Activated naive CD4-positive, alpha-beta T cell (primary cell): ENCODE measurements at places on chromosomes 5 and 9.

DNA sequence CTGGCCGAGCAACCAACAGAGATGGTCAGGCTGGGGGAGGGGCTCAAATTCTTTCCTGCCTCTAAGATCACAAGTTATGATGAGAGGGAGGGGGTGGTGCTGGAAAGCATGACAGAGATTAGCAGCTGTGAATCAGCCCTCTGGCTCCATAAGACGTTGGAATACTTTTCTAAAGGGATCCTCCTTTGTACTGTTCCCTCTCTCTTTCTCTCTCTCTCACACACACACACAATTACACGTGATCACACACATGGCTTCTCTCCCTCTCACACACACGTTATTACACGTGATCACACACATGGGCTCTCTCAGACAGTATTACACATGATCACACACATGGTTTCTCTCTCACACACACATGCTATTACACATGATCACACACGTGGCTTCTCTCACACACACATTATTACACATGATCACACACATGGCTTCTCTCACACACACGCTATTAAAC lies at the start of gene SLC45A2:
Gene SLC45A2 (minus strand): TSS at position 23 of the 454 bp plus-strand sequence. CDS start 110 bp downstream, outside the sequence.
- DNase-seq: no peak

DNA sequence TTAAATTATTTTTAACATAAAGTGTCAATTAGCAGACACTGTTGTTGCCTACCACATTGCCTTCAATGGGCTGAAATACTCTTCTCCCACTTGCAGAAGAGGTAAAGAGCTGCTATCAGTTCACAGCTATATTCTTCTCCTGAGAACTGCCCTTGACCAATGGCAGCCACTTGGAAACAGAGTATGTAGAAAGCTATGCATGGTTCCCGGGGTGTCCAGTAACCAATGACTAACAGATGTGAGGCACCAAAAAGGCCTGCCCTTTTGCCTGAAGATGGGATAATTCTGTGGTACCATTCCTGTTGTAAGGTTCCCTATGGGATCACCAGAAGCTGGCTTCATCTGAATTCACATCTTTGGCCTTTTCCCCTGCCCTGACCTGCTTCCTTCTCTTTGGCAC lies 181.4 kb upstream of the MAP3K1 start:
- no peak for DNase-seq

DNA sequence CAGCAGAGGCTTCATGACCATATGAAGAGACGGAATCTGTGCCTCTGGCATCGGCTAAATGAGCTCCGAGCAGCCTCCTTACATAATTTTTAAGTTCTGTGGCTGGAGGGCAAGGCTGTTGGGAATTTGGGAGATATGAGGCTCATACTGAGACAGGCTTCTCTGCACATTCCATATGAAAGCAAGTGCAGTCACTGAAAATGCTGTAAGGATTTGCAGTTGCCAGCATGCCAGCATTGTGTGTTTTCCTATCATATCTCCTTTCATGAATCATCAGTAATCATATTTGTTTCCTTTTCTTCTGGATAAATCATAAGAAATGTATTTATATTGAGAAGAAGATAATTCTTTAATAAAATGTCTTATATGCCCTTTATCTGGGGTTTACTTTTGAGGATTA lies 775.4 kb downstream of the SEMA5A start:
- no peak for DNase-seq

- DNase-seq: no peak
Measured at GRCh38 chr5:16884595-16884994, 51.5 kb downstream of the MYO10 start.

GRCh38 chr9:130815242-130815808 lies 19.7 kb upstream of the ABL1 start:
- DNase-seq: no peak

DNA sequence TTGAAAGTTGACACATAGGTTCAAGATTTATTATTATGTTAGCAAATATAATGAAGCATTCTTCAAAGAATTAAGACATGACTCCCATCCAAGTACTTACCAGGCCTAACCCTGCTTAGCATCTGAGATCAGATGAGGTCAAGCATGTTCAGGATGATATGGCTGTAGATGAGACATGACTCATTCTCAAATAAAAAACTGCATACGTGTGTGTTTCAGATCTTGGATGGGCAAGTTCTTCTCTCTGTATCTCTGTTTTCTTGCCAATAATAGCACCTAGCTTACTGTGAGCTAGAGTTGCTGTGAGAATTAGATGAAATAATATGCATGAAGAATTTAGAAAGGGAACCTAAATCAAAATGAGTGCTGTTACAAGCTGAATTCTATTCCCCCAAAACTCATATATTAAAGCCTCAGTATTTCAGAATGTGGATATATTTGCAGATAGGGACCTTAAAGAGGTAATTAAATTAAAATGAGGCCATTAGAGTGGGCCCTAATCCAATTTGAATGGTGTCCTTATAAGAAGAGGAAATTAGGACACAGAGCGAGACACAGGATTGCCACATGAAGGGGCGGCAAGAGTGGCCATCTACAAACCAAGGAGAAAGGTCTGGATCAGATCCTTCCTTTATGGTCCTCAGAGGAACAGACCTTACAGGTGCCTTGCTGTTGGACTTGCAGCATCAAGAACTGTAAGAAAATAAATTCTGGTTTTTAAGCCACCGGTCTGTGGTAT lies 146.2 kb downstream of the MARCHF11 start:
- no peak for DNase-seq

DNA sequence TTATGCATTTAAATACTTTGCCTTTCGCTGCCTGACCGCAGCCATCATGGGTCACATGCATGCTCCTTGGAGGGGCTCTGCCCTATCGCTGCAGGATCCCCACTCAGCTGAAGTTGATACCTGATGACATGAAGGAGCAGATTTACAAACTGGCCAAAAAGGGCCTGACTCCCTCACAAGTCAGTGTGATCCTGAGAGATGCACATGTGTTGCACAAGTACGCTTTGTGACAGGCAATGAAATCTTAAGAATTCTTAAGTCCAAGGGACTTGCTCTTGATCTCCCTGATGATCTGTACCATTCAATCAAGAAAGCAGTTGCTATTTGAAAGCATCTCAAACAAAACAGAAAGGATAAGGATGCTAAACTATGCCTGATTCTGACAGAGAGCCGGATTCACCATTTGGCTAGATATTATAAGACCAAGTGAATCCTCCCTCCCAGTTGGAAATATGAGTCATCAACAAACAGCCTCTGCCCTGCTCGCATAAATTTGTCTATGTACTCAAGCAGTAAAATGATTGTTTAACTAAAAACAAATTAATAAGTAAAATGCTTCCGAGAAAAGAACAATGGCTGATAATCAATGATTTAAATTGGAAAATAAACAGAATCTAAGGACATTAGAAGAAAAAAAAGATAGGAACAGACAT lies 41.6 kb upstream of the PPP2CA start:
- no peak for DNase-seq

GRCh38 chr9:90698871-90699440 lies 56.3 kb upstream of the DIRAS2 start:
- DNase-seq: no peak

DNA sequence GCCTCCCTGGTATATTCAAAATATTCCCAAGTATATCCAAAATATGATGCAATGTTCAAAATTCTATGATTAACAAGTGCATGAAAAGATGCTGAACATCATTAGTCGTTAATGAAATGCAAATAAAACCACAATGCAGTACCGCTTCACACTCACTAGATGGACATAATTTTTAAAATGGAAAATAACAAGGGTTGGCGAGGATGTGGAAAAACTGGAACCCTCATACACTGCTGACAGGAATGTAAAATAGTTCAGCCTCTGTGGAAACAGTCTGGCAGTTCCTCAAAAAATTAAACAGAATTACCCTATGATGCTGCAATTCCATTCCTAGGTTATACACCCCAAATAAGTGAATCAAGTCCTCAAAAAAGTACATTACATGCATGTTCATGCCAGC lies 36.1 kb upstream of the MYOT start:
- no peak for DNase-seq

- no peak for DNase-seq
Measured at GRCh38 chr5:41043109-41043747, 27.9 kb downstream of the MROH2B start.

DNA sequence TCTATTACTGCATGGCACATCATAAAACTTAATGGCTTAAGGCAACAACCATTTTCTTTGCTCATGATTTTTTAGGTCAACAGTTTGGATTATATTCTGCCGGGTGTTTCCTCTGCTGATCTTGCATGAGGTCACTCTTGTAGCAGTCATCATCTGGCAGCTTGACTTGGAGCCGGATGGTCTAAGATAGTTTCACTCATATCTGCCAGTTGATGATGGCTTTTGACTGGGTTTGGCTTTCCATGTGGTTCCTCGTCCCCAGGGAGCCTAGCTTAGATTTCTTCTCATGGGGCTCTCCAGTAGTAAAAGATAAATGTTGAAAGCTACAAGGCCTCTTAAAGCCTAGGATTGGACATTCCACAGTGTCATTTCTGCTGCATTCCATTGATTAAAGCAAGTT lies 27.4 kb downstream of the LNPEP start:
- no peak for DNase-seq
